ENCODE measurements at places on chromosomes 1 and 21.

DNA sequence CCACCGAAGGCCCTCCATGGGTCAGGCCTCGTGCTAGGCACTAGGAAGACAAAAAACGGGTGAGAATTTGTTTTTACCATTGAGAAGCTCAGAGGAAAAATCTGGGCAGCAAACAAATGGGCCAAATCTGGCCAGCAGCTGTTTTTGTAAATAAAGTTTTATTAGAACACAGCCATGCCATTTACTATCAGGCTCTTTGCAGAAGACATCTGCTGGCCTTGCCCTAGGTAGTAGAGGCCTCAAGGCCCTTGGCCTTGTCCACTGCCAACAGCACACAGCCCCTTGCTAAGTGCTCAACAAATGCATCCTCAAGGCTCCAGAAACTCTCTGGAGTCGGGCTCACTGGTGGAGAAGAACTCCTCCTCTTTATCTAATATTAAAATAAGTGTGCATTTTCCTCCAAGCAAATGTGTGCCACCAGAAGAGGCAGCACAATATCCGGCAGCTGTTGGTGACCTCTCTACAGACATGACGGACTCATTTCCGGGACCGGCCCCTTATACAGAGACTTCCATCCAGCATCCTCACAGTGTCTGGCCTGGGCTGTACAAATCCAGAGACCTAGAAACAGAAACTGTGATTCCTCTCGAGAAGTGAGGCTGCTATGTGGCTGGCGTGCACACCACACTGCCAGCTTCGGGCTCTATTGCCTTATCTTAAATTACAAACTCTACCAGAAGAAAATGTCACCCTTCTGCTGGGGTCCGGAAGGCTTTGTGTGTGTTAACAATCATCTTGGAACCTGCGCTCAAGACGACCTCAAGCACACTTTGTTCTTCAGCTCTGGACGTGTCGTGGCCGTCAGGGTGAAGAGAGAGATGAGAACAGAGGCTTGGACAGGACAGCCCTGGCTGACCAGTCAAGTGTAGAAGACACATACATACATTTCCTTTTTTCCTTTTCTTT, 203.9 kb downstream of the TOMM20 start:
- DNase-seq, result no peak

- DNase-seq, result no peak
Observed at GRCh38 chr1:231353086-231353485, 15.0 kb downstream of the SPRTN start.

GRCh38 chr1:212498283-212499040, 65.7 kb downstream of the NENF start:
- DNase-seq, result peak; percentile 80

GRCh38 chr1:54997711-54997986, 1.1 kb upstream of the BSND start:
- DNase-seq, result no peak

GRCh38 chr1:47184090-47184821, 5.6 kb downstream of the PDZK1IP1 start:
- DNase-seq, result no peak

All from choroid plexus epithelial cell (primary cell).